ENCODE measurements at places on chromosomes 11 and 22.

DNA sequence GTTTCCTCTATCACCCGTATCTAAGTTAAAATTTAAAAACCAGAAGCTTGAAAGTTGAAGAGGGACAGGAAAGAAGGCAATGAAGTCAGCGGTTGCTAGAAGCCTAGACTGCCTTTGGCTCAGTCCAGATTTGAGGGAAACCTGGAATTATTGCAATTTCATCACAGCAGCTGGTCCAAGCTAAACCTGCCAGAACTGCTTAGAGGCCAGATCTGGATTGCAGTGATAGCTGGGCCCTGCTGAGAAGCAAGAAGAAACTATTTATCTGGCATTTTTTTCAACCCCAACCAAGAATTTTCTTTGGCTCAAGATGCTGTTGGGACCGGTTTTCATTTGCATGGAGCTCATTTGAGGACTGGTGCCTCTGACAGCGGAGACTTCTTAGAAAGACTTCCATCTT, 121.5 kb upstream of the TEAD1 start:
- DNase-seq = no peak

- DNase-seq = no peak
These were observed 233.5 kb downstream of the DSCAML1 start for GRCh38 chr11:117563556-117563955.

GRCh38 chr11:28965819-28966218, 857.6 kb downstream of the METTL15 start:
- no peak for DNase-seq

DNA sequence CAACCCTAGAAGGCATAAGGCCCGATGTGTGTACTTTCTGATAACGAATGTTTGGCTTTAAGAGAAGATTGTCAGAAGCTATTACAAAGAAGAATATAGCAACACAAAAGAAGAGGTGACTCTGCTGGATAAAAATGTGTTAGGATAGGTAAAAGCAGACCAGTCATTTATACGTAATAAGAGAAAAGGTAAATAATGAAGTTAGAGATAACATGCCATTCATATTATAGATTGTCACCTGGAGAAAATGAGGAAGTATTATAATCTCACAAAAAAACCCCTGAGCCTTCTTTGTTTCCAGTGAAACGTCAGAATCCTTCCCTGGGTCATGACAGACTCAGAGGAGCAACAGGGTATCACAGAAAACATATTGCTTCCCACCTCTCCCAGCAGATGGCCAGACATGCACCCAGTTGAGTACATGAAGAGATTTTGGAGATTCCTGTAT, 36.1 kb downstream of the PPFIA1 start:
- no peak for DNase-seq

- no peak for DNase-seq
These were observed 49.6 kb upstream of the ME3 start for GRCh38 chr11:86722006-86722405.

DNA sequence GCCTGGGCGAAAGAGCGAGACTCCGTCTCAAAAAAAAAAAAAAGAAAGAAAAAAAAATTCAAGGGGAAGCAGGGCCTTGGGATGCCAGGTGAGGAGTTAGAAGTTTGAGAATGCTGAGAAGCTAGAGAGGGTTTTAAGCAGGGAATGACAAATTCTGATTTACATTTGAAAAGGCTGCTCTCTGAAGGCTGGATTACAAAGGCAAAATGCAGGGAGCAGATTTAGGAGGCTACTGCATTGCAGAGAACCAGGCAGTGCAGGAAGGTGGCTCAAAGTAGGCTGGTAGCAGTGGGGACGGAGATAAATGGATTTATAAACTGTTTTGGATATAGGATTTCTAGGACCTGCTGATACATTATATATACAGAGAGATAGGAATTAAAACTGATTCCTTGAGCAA, 66.6 kb downstream of the KCNC1 start:
- DNase-seq = no peak

GRCh38 chr11:44742508-44743246, 15.9 kb downstream of the TSPAN18 start:
- DNase-seq = no peak

- no peak for DNase-seq
These were observed 3.8 kb downstream of the TMEM121B start for GRCh38 chr22:17117400-17117799.

- no peak for DNase-seq
These were observed 41.0 kb upstream of the MS4A8 start for GRCh38 chr11:60658409-60658808.

DNA sequence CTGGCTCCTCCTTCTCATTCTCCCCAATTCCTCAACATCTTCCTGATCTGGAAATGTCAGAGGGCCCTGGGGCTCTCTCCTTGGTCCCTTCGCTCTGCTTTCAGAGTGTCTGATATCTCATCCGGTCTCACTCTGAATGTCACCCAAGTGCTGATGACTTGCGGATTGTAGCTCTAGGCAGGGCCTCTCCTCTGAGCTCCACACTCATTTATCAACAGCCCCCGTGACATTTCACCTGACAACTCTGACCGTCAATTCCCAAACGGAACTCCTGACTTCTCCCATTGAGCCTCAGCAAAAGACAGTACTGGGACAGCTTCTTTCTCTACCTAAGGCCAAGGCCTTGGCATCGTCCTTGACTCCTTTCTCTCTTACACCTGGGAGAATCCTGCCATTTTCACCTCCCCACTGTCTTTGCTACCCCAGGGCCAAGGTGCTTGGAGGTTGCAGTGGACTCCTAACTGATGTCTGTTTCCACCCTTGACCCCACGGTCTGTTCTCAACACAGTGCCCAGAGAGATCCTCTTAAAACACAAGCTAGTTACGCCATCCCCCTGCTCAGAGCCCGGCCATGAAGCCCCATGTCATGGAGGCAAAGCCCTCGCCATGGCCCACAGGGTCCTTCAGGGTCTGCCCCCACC, 57.5 kb upstream of the THY1 start:
- DNase-seq = no peak

- no peak for DNase-seq
These were observed 41.7 kb upstream of the PLET1 start for GRCh38 chr11:112302226-112302868.

DNA sequence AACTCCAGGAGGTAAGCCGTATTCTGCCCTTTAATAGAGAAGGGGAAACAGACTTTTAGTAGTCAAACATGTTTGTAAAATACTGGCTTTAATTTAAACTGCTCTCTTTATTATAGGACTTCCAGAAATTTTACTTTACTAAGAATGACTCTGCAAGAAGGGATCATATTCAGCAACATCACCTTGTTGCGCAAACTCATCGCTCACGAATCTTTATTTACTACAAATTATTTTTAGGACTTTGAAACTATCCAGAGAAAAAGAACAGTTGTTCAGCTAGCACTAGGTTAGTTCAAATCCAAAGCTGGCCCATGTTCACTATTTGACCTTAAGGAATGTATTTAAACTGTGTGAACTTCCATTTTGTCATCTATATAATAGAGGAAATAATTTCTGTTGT, 498.3 kb upstream of the TENM4 start:
- no peak for DNase-seq

GRCh38 chr11:85595285-85595884, 31.8 kb downstream of the DLG2 start:
- peak; percentile 56 for DNase-seq

DNA sequence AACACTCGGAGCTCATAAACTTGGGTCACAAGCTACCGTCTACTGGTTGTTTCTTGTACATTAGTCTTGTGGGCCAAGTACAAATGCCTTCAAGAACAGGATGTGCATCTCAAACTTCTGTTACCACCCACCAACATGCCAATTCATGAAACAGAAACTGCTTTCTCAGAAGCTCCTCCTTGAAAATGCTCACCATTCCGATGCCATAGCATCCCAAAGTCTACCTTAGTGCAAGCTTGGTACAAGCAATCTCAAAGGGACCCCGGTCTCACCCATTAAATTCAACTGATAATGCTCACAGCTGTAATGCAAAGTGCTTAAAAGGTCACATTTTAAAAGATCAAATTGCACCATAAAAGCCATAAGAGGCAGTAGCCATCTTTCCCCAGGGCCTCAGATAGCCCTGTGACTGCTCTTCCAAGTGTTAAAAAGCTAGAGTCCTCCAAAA, 31.8 kb upstream of the CCDC34 start:
- DNase-seq = no peak

- no peak for DNase-seq
These were observed 74.6 kb downstream of the RAB30 start for GRCh38 chr11:82996966-82997606.

- peak; percentile 65 for DNase-seq
These were observed 43.2 kb downstream of the PANX1 start for GRCh38 chr11:94171693-94172440.

- peak; percentile 96 for DNase-seq
These were observed 64.3 kb upstream of the PPARA start for GRCh38 chr22:46085828-46086576.

- DNase-seq = peak; percentile 4
These were observed 45.0 kb upstream of the APOA1 start for GRCh38 chr11:116882386-116882785.

DNA sequence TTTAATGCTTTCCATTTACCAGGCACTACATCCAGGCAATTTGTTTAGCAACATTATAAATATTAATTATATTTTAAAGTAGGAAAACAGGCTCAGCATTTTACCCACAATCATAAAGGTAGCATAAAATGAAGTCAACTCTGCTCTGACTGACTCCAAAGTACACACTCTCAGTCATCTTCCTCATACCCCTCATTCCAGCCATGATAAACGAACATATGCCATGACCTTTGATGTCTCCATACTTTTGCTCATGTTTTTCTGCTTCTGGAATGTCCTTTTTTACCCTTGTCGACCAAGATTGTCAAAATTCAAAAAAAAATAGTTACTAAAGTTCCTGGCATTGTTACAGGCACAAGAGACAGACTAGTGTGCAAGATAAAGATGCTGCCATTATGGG, 77.7 kb upstream of the SOX6 start:
- no peak for DNase-seq

DNA sequence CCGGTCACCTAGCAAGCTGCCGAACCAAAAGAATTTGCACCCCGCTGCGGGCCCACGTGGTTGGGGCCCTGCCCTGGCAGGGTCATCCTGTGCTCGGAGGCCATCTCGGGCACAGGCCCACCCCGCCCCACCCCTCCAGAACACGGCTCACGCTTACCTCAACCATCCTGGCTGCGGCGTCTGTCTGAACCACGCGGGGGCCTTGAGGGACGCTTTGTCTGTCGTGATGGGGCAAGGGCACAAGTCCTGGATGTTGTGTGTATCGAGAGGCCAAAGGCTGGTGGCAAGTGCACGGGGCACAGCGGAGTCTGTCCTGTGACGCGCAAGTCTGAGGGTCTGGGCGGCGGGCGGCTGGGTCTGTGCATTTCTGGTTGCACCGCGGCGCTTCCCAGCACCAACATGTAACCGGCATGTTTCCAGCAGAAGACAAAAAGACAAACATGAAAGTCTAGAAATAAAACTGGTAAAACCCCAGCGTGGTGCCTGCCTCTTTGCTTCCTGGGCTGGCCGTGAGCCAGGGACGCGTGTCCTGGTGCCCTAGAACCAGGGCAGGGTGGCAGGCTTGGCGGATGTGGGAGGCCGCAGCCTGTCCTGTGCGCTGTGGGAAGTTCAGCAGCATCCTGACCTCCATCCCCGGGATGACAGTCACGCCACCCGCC, 13.2 kb downstream of the CCND1 start:
- DNase-seq = no peak

GRCh38 chr22:43823911-43824665, 12.0 kb upstream of the EFCAB6 start:
- DNase-seq = no peak

GRCh38 chr11:91104237-91104636, 881.4 kb upstream of the CHORDC1 start:
- DNase-seq = peak; percentile 50

DNA sequence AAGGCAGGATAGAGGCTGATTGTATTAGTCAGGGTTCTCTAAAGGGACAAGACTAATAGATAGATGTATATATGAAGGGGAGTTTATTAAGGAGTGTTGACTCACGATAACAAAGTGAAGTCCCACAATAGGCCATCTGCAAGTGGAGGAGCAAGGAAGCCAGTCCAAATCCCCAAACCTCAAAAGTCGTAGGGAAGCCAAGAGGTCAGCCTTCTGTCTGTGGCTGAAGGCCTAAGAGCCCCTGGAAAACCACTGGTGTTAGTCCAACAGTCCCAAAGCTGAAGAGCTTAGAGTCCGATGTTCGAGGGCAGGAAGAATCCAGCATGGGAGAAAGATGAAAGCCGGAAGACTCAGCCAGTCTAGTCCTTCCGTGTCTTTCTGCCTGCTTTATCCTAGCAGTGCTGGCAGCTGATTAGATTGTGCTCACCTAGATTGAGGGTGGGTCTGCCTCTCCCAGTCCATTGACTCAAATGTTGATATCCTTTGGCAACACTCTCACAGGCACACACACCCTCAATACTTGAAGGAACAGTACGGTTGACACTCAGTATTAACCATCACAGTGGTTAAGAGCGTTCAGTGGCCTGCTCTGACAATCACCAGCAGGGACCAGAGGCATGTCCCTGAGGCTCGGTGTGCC, 135.6 kb downstream of the CSNK2A3 start:
- no peak for DNase-seq

DNA sequence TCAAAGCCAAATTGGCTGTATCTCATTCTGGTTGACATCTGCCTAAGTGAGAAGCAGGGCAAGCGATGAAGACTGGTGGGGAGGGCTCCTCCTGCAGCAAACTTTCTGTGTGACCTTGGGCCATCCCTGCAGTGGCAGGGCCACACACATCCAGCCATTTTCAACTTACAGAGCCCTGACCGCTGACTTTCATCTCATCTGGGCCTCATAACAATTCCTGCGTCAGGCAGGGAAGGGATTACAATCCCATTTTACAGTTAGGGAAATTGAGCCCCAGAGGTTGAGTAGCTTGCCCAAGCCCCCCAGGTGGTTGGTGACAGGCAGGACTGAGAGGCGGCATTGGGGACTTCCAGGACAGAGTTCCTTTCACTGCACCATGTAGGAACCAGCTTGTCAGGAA, 21.9 kb downstream of the TPBGL start:
- no peak for DNase-seq

DNA sequence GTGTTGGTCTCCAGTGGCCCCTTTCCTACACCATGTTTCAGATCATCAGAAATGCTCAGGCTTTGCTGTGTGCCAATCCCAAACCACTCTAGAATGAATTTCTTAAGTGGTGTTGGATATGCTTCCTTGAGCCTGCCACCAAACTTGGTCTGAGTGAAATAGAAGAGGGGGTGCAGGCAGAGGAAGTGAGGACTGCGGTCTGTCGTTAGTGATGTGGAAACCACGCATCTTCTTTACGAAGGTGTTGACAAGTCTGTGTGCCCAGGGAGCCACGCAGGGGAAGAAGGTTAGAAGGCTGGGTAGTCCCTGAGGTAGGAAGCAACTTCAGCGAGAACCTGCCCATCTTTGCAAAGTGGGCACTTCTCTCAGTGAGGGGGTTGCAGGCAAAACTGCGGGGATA, 187.4 kb upstream of the NAV2 start:
- DNase-seq = no peak

GRCh38 chr11:44258839-44259420, 51.0 kb downstream of the ALX4 start:
- no peak for DNase-seq

- peak; percentile 92 for DNase-seq
These were observed 39.1 kb upstream of the SPTBN2 start for GRCh38 chr11:66768088-66768521.
